ENCODE measurements at places on chromosomes 1 and 21.

GRCh38 chr1:245079021-245079609, 75.7 kb upstream of the KIF26B start:
- DNase-seq = peak; percentile 79

GRCh38 chr1:232428036-232428645, 201.8 kb downstream of the SIPA1L2 start:
- peak; percentile 7 for DNase-seq

DNA sequence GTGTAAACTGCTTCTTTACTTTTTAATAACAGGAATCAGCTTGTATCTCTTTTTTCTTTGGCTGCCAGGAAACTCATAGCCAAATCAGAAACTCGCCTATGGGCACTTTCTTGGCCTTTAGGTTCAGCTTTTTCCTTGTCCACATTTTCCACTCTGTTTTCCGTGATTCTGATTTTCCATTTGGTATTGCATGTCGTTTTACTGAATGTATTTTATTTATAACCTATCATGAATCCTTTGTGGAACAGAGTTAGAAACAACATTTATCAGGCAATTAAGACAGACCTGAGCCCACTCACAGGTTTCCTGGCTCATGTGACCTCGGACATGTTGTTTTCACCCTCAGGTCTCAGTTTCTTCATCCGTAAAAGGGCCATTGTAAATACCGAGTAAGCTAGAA, 5.3 kb upstream of the ECE1 start:
- DNase-seq = no peak

DNA sequence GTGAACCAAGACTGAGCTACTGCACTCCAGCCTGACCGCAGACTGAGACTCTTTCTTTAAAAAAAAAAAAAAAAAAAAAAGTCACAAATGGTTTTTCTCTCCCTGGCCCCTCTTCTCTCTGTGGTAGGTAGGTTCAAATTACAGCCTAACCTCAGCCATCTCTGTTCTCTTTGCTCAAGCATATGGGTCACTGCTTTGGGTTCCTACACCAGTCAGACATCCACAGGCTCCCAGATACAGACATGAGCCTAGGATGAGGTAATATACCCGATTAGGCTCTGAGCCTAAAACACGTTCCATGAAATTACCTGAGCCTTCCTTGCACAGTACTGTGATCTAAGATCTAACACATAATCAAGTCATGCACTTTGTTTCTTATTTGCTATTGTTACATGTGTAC, 90.5 kb upstream of the JAK1 start:
- no peak for DNase-seq

DNA sequence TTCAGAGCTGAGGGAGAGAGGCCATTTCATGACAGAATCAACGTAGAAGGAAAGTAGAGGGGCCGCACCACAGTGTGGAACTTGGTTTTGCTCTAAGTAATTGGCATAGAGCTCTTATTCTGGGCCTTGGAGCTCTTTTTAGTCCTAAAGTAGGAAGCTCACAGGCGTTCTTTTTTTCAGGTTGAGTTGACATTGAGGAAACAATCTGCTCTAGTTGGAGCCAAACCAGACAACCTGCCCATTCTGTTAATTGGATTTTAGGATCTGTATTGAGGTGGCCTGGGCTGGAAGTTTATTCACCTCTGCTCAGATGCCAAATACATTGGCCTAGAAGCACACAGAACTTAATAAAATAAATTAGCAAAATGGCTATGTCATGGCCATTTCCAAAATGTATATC, 1093.9 kb downstream of the ADGRL2 start:
- no peak for DNase-seq

DNA sequence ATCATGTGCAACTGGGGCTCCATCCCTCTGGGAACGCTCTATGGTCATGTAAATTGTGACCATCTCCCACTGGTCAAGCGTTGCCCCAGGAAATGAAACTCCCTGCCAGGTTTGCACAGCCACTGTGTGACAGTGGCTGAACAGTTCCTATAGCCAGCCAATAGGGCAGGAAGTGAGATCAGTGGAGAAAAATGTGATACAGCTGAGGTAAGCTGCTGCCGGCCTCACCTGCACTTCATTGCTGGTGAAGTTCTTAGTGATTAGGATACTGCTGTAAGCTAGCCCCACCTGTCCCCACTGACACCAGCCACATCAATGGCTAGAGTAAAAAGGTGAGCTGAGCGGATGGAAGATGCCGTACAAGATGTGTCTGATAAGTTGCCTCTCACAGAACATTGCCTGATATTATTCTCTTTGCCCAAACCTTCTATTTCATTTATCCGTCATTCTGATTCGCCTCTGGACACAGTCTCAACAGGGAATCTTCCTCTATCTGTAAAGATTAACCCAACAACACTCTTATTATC, 38.4 kb upstream of the CDC42BPA start:
- DNase-seq = no peak
